Activated CD8-positive, alpha-beta memory T cell treated with anti-CD3 and anti-CD28 coated beads, Interleukin-2, amount 50 U/mL, for 4 hours (primary cell): ENCODE measurements at places on chromosomes 11 and 22.

- DNase-seq, result no peak
Observed at GRCh38 chr22:50261615-50262459, at the start of gene MAPK12. MAPK12 (minus strand) TSS chr22:50261683; CDS start chr22:50261509, 174 bp downstream.

DNA sequence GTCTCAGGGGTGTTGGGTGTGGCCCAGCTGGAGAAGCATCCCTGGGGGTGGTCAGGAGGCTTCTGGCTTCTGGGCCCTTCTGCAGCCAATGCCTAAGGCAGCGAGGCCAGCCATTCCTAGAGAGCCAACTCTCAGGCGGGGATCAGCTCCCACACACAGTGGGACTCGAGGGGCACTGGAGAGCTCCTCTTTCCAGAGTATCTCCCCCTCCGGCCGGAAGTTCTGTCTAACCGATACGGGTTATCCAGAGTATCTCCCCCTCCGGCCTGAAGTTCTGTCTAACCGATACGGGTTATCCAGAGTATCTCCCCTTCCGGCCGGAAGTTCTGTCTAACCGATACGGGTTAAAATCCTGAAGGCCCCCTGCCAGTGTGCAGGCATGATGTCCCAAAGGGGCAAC is 71.2 kb upstream of the B3GAT1 start:
- DNase-seq, result no peak

- no peak for DNase-seq
Observed at GRCh38 chr11:27571154-27571810, 64.7 kb upstream of the LIN7C start.

DNA sequence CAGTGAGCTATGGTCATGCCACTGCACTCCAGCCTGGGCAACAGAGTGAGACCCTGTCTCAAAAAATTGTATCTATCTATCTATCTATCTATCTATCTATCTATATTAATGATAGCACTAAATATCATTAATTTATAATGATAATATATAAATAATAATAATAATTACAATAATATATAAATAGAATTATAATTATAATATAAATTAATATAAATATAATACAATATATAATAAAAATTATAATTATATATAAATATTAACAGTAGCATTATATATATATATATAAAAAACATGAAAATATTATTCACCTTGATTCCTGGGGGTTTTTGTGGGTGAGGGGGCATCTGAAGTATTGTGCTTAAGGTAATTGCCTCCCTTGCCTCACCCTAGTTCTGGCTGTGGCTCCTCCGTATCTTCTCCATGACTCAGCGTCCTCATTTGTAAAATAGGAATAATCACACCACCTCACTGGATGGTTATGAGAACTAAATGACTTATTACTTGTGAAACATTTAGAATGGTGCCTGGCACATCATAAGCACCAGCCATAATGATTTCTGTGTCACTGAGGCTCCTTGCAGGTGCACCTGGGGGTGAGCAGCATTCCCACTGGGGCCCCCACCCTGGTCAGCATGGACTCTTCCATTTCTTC is 18.8 kb downstream of the RASD2 start:
- DNase-seq, result no peak

- no peak for DNase-seq
Observed at GRCh38 chr22:20279662-20280134, 11.6 kb upstream of the RTN4R start.

DNA sequence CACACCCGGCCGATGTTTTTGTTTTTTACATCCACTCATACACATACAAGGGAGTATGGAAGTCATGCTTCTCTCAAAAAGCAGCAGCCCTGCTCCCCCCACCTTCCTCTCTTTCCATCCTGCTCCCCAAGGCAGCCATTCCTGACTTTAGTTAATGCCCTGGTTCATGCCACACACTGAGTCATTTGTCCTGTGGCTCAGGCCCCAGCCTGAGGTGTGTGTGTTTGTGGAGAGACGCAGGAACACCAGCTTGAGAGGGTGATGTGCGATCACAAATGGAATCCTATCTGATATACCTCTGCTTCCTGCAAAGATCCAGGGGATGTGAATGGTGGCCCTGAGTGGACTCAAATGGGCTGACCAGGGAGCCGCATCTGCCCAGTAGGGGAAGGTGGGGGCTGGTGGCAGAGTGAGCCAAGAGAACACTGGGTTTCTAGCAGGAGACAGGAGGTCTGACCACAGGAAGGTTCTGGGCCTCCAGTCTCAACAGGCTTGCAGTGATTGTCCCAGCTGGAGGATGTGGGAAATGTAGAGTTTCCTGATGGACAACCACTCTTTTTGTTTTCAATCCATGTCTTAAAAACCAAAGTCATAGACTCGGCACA is 86.7 kb downstream of the OSBP2 start:
- no peak for DNase-seq
